ENCODE measurements at places on chromosomes 2 and 18.

DNA sequence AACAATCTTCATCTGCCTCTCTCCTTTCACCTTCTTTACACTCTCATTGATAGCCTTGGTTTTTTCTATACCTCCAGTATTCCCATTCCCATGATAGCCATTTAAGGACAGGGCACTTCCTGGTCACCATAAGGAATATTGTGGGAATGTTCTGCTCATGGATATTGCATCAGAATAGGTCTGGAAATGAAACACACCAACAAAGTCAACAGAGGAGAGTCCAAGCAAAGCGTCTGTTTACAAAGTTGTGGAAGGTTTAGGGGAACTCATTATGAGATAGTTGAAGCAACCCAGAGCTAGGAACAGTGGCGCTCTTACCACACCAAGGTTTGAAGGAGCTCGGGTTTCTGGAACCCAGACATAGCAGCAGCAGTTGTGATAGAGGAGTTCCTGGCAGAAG lies 150.3 kb upstream of the TNP1 start:
- DNase-seq: no peak

GRCh38 chr18:75108579-75109318 lies 100.2 kb downstream of the PTGR3 start:
- DNase-seq: no peak

- DNase-seq: no peak
Measured at GRCh38 chr18:48932462-48932818, 18.3 kb downstream of the SMAD7 start.

GRCh38 chr2:136492901-136493300 lies 272.4 kb upstream of the THSD7B start:
- no peak for DNase-seq

GRCh38 chr2:238903141-238903540 lies 55.3 kb downstream of the TWIST2 start:
- no peak for DNase-seq

DNA sequence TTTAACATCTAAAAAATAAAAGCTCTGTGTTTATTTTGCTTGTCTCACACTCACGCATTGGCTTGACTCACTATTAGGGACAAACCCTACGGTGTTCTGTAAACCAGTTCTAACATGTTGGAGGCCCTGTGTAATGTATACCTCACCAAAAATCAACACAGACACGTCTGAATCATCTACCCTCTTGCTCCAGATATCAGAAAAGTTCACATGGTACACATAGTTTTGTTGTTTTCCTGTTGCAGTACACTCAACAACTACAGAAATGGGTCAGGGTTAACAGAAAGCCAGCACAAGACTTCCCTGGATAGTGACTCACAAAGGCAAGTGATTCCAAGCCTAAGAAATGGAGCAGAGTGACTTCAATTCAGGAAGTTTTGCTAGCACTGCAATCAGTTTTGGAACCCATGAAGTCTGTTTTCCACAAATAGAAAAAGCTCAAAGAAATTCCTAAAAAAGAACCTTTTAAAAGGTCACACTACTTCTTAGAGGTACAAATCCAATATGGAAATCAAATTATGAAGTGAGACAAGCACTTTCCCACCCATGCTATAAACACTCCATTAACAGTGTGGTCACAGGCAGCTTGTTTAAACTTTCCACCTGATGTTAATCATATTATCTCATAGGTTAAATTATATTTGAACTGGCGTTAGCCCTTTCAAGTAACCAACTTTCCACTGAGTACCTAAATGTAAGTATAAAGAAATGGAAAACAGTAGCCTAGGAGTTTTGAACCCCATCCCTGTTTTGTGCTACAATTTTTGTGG lies 87.4 kb downstream of the GAREM1 start:
- DNase-seq: no peak

DNA sequence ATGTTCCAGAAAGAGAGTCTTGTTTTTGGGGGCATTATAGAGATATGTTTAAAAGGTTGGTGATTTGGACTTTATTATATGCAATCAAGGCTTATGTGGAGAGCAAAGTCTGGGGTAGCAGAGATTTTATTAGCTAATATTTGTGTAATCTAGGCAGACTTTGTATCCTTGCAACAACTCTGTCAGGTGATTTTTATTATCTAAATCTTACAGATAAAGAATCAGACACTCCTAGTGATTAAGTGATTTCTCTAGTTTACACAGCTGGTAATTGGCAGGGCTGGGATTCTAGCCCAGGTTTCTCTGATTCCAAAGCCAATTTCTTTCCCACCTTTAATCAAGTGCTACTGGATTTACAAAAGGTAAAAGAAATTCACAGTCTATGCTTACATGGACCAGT lies 33.3 kb upstream of the NCK2 start:
- no peak for DNase-seq

- DNase-seq: no peak
Measured at GRCh38 chr18:24362757-24363156, 34.9 kb downstream of the OSBPL1A start.

DNA sequence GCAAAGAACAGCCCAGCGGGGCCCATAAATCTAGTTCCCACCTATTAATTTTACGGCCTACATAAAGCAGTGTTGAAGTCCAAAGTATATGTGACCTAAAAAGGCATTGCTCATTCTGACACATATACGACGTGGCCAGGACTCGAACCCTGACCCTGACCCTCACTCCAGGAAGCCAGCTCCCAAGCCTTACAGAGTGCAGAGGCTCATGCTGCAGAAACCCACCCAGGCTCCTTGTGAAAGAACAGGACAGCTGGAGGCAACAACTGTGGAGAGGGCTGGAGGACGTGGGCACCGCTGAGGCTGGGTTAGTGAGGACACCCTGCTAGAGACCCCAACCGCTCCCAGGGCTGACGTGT lies 221.6 kb downstream of the CYP26B1 start:
- no peak for DNase-seq

- DNase-seq: no peak
Measured at GRCh38 chr18:45608400-45608799, 6.9 kb upstream of the SLC14A2 start.

DNA sequence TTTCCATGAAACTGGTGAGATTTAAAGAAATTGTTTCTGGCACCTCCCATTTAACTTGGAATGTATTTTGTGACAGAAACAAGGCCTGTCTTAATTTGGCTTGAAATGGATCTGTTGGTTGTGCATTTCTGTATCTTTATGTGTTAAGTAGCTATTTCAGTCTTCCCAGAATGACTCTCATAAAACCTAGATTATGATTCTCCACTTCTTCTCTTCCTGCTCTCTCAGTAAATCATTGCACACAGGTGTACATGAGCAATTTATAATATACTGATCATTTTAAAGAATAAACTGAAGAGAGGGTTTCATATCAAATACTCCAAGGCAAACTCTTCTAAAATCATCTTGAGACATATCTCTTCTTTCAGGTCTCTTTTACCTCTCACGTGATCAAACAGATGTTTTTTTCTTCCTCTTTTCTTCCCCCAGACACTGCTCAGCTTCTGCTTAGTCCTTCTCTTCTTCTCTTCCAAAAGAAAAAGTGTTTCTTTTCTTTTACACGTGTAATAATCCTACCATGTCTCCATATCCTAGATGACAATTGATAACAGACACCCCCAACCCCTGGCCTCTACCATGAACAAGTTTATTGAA lies 112.0 kb downstream of the PPP1R1C start:
- DNase-seq: no peak

DNA sequence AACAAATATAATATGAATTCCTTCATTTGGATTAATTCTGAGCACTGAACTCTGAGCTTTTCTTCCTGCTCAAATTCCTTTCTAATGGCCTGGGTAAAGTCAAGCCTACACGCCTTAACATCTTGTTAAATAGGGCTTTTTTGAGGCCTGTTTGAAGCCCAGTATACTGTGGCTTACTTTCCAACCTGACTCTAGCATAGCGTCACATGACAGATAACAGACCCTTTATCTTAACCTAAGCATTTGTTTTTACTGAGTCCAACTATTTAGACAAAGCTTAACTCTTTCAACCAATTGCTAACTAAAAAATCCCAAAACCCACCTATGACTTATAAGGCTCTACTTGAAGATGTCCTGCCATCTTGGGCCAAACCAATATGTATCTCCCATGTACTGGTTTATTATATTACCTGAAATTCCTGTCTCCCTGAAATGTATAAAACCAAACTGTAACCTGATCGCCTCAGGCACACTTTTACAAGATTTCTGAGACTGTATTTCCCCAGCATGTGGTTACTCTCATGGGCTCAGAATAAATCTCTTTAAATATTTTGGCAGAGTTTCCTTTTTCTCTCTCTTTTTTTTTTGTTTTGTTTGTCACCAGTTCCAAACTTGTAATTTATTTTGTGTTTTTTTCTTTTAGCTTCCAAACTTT lies 271.1 kb upstream of the VWC2L start:
- DNase-seq: no peak

DNA sequence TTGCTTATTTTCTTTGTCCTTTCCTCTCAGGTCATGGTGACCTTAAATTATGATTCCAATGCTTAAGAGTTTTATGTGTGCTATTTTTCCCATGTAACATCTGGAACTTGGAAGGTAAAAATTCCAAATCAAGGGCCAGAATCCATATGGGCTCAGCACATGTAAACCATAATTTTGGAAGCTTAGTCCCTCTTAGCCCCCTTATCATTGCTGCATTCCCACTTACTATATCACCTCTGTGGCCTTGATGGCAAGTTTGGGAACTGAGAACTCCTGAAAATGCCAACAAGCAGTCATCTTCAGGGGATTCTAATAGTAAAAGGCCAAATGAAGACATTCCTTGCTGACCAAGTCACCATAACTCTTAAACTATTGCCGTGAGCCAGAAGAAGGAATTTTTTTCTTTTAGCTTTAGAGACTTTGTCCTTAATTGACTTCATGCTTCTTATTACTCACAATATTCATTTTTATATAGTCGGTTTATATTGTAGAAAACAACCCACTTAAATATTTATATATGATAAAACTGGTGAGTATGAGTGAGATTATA lies 251.4 kb downstream of the SLC8A1 start:
- DNase-seq: no peak

GRCh38 chr18:79507076-79507545 lies 111.4 kb downstream of the NFATC1 start:
- DNase-seq: no peak

GRCh38 chr2:143058851-143059250 lies 70.4 kb upstream of the ARHGAP15 start:
- DNase-seq: no peak

DNA sequence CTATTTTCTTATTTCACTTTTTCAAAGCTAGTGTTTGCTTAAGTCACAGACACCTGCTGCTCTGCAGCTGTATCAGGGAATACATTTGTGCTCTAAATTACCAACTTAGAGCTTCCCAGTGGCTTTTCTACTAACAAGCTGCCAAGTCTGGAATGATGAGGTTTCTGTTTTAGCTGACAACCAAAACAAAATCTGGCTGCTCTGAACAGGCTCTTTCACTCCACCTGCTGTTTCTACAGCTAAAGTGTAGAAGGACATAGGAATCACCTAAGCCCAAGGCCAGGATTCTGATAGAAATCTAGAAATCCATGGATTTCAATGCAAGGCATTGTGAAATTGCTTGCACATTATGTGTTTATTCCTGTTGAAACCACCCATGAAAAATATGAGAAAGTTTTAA lies 201.2 kb downstream of the SUCLG1 start:
- DNase-seq: no peak

DNA sequence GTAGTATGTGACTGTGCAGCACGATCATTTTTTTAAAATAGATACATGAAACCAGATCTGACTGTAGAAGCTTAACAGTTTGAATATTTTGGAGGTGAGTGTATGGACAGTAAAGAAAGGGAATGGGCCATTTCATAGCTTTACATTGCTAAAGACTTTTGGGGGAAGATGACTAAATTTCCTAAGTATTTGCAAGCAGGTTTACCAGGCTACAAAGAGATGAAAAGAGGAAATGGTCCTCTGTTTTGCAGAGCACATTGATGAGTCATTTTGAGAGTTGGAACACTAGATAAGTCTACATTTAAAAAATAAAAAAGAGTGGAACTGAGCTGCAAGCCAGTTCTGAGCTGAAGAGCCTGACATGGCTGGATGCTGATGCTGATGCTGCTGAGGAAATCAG lies 115.7 kb upstream of the LRATD1 start:
- DNase-seq: no peak

GRCh38 chr2:99422599-99422998 lies 67.2 kb downstream of the REV1 start:
- no peak for DNase-seq

DNA sequence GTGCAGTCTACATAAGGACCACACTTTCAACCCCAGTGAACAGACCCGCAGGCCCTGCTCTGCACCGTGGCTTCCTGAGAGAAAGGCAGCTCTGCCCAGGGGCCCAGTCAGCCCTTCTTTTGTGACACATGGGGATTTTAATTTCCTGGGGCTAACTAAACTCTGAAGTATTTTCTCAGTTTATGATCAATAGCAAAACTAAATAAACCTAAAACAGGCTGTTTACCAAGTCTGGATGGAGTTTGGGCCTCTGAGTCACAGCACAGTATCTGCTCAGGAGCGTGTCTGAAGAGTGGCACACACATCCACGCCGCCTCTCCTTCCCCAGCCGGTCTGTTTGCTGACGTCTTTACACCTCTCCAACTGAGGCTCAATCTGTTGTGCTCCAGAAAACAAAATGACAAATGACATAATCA lies 72.3 kb downstream of the LDLRAD4 start:
- DNase-seq: no peak

DNA sequence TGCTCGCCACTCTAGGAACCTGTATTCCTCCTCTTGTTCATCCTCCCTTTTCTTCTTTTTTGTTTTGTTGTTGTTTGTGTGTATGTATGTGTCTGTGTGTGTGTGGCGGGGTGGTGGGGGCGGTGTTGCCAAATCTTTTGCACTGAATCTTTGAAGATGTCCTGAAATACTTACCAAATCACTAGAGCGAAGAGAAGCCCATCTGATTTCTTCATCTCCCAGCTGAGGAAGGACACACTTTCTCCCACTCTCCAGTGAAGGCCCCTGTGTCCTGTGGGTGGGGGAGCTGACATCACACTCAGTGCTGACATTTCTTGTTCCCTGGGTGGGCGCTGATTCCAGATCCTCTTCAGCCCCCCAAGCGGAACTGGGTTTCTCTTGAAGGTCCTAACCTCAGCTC lies 74.5 kb downstream of the NEDD4L start:
- DNase-seq: no peak

- no peak for DNase-seq
Measured at GRCh38 chr2:144459937-144460336, 60.0 kb downstream of the ZEB2 start.

- DNase-seq: no peak
Measured at GRCh38 chr2:207317378-207317984, 151.7 kb upstream of the KLF7 start.

- DNase-seq: no peak
Measured at GRCh38 chr2:138536302-138536701, 34.7 kb downstream of the SPOPL start.

DNA sequence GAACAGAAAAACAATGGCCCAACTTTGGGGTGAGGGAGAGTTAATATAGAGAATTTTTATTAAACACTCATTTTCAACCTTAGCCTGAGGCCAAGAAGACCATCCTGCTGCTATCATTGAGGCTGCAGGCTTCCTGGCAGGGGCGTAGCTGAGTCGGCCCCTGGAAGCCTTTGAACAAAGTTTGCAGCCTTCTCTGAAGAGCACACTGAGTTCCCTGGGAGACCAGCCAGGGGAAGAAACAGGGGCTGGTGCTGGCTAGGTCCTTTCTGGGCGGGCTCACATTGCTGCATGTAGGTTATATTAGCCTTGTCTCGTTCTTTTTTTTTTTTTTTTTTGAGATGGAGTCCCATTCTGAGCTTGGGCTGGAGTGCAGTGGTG lies 126.8 kb upstream of the HS6ST1 start:
- no peak for DNase-seq

- no peak for DNase-seq
Measured at GRCh38 chr2:12852135-12852534, 135.4 kb downstream of the TRIB2 start.

Measured in NCI-H2227 treated with DMSO at 0.1 percent for 48 hours (cell line).